ENCODE measurements at places on chromosomes 7 and 10.

GRCh38 chr10:26410356-26410755 lies 27.8 kb upstream of the APBB1IP start:
- no peak for DNase-seq

DNA sequence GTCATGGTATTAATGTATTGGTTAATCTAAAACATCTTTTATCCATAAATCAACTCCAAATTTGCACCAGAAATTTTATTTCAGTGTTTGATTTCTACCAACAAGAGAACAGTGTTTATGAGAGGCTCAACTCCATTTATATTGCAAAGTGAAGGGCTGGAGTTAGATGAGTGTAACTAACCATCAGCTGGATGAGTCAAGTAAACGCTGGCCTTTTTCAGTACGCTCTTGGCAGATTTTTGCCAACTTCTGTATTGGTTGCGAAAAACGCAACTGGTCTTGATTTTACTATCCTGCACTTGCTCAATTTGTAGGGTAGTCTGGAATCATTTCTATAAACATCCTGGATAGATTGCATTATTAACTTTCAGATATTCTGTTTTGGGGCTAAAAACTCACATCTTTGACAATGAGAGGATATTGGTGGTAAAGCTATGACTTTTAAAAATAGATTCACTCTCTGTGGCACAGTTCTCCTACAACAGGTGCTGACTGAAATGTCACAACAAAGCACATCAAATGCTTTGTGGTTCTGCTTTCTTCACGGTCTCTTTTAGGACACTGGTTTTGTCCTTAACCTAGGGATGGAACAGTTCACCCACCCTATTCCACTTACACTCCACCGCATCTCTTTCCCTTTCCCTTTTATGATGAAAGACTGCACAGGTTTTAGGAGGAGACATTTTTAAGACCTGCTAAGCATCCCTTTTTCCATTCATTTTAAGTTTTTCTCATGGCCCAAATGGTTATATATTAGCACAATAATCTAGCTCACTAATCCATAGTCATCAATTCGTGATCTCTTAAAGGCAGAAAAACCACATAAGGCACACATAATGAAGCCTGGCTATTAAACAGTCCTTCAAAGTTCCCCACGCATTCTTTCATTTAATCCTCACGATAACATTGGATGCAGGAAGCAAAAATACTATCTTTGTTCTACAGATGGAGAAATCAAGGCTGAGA lies 12.8 kb downstream of the CACNA2D1 start:
- DNase-seq: no peak

- no peak for DNase-seq
These were observed 7.1 kb upstream of the MUC3A start for GRCh38 chr7:100942045-100942774.

- DNase-seq: peak; percentile 53
These were observed 3.2 kb downstream of the ZNF316 start for GRCh38 chr7:6640246-6640721.

DNA sequence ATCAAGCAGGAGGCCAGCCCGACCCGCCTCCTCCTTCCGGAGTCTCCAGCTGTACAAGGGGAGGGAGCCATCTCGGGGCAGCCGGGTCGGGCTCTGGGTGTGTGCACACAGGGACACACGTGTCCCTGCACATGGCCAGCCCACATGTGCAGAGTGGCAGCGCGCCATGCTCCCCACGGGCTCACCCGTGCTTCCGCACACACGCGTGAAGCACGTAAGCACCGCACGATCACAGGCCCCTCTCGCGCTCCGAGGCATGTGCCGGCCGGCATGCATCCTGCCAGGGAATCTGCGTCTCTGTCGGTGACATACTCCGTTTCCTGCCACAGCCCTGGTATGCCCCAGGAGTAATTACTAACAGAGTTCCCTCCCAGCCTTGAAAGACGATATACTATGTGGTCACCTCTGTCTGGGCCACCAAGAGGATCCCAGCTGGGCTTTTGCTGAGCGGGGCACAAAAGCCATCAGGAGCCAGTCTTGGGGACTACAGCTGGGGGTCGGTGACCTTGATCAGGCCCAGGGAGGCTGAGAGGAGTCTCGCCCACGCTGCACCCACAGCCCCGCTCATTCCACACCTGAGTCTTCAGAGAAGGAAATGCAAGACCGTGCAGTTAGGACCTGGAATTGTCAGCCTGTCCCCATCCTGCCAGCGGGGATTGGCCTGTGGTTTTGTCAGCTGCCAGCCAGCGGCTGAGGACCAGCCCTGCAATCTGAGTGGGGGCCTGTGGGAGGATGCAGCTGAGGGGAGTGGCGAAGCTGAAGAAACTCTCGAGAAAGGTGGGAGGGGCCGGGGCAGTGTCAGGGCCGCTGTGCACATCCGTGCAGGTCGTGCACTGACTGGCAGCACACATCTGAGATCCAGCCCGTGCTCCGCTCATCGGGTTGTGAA lies 11.0 kb upstream of the LFNG start:
- DNase-seq: peak; percentile 74

- DNase-seq: no peak
These were observed 101.0 kb upstream of the JCAD start for GRCh38 chr10:30160271-30160982.

GRCh38 chr10:99913831-99914235 lies 95.9 kb downstream of the DNMBP start:
- DNase-seq: no peak

- no peak for DNase-seq
These were observed 114.6 kb downstream of the ARL4A start for GRCh38 chr7:12802070-12802469.

- no peak for DNase-seq
These were observed 426.4 kb downstream of the TYW1 start for GRCh38 chr7:67423065-67423464.

GRCh38 chr7:135960709-135961451 lies 16.3 kb downstream of the MTPN start:
- DNase-seq: no peak

Measured in stimulated activated CD8-positive, alpha-beta memory T cell treated with anti-CD3 and anti-CD28 coated beads, Interleukin-4, amount 100 ng/mL, for 48 hours (primary cell).